ENCODE measurements at places on chromosomes 1 and 21.

- no peak for DNase-seq
Measured at GRCh38 chr1:207911856-207912760, 1.2 kb upstream of the CD34 start.

DNA sequence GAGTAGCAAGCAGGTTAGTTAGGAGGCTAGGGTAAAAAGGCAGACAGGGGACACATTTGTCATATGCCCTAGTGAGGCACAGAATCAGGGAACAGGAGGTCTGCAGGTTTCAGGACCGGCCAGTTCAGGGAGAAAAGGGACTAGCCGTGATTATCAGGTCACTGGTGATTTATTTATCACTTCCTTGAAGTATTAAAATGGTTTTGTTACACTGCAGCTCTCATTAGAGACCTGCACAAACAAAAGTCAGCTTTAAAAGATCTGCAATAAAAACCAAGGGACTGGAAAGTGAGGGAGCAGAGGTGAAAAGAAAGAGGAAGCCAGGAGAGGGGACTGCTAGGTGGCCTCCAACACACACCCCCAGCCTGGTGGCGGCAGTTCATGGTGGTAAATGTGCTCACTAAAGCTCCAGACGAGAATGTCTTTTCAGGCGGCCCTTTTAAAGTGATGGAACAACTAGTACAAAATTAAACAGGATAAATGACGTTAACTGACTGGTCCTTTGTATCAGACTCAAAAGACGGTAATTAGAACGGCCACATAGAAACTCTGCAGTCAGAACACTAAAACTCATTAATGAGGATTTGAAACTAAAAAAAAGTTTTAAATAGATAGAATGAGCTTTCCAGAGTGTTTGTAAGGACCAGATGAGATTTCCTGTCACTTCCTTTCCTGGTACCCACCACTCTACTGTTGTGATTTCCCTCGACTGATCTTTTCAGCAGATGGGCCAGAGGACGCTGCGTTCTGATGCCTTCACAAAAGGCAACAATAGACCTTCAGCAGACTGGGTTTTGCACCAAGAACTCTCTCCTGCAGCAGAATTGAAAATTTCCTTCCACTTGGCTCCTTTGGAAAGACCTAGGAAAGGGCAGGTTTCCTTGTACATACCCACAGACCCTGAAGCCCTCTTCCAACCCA lies 136.8 kb downstream of the NTPCR start:
- no peak for DNase-seq

- peak; percentile 48 for DNase-seq
Measured at GRCh38 chr1:38586993-38587646, 272.5 kb downstream of the RRAGC start.

- DNase-seq, result no peak
Measured at GRCh38 chr1:154178911-154179811, 12.7 kb downstream of the TPM3 start.

- peak; percentile 38 for DNase-seq
Measured at GRCh38 chr1:159214149-159214760, 9.6 kb downstream of the ACKR1 start.

DNA sequence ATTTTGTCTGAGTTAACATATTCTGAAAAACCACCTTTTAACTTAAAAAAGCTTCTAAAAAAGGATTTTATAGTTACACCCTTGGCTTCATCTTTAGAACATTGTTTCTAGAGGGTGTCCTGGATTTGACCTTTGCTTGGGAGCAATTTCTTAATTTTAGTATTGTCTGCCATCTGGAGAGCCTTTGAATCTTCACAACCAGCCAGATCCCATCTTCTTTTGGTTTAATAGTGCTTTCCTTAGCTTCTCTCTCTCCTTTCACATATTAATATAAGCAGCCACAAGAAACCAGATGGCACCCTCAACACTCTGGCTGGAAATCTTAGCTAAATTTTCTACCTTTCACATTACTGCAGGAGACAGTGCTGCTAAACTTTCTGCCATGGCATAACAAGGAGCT lies 76.5 kb upstream of the TSPAN2 start:
- no peak for DNase-seq

- no peak for DNase-seq
Measured at GRCh38 chr1:30966690-30967369, 58.3 kb upstream of the SDC3 start.

Measured in CD4-positive, alpha-beta T cell treated with Interleukin-17A for 1 hour (primary cell).